ENCODE measurements at places on chromosomes 1 and 21. TPM values are rescaled to one million over a fixed set of nuclear protein-coding genes. Genes with fewer than 3 reads are reported as not detected.

EDARADD gene
- 1.6 TPM for total RNA-seq

SFN gene
- 0.43 TPM for total RNA-seq

DNA sequence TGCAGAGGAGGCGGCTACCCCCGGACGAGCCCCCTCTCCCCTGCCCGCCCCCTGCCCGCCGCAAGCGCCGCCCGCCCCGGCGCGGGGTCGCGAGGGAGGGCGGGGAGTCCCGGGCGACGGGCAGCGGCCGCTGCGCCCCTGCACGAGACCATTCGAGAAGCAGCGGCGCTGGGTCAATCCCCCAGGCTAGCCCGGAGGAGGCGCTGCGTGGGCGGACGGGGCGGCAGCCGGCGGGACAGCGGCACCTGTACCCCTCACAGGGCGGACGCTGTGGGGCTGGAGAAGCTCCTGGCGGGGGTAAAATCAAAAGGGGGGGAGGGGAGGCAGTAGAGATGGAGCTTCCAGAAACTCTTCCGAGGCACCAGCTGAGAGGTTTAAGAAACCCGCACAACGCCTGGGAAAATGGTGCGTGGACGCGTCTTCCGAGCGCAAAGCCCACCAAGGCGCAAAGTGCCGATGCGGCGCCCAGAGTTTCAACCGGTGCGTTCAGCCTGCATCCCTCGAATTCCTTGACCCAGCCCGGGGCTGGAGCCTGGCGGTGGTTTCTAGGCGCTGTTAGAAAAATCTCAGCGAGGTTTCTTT is at the start of gene PLPPR5:
Gene PLPPR5 (minus strand): TSS at position 1 of the 582 bp plus-strand sequence. CDS start 190 bp downstream, outside the sequence.
- peaks cover 65% of the 10 kb centered on the region for H3K27me3 ChIP-seq
- peak within 1 kb of the TSS; percentile 54 for H3K4me3 ChIP-seq
- DNase-seq = peak; percentile 25
- H3K27ac ChIP-seq = no peak within 1 kb of the TSS
- peaks cover 5% of the 10 kb centered on the region for H3K4me1 ChIP-seq

- H3K4me3 ChIP-seq = no peak overlapping the region
- no peaks in the 10 kb centered on the region for H3K27me3 ChIP-seq
- no peak for DNase-seq
- no peaks in the 10 kb centered on the region for H3K36me3 ChIP-seq
Observed at GRCh38 chr1:178986204-178986603, 39.5 kb upstream of the FAM20B start.

NENF gene
- 36.4 TPM for total RNA-seq

GRCh38 chr1:29688471-29689365 is 452.4 kb downstream of the PTPRU start:
- no peak overlapping the region for H3K4me3 ChIP-seq
- H3K27me3 ChIP-seq = peaks cover 41% of the 10 kb centered on the region
- H3K27ac ChIP-seq = no peak overlapping the region
- H3K36me3 ChIP-seq = no peaks in the 10 kb centered on the region
- peaks cover 6% of the 10 kb centered on the region for H3K4me1 ChIP-seq
- no peak for DNase-seq

DNA sequence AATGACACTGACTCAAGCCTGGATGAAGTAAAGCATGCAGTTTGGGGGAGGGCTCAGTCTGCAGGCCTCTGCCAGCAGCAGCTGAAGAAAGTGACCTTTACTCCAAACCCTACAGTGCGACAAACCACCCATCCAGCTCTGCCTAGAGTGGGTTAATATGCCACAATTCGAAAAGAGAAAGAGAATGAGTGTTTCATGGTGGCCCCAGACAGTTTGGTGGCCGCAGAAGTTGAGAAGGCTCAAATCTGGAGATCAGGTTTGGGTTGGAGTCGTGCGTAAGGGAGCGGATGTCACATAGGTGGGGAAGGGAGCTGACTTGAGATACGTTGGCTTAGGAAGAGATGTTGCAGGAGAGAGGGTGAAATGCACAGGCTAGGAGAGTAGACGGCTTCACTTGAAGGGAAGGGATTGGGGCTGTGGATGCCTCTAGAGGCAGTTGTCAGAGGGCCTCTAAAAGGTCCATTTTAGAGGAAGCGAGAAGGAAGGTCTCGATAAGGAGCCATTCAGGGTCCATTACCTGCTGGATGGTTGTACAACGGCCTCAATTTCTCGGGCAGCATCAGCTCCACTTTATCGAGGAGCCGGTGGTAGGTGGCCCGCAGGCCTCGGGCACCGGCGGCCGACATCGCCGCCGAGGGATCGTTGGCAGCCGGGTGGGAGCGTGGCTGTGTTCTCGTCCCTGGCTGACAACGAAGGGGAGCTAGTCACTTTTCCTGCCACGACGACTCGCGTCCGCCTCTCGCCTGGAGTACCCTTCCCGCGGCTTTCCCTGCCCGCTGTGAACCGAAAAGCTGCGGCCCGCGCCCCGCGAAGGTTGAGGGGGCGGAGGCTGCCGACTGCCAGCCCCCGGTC is 1.0 kb upstream of the DCAF6 start:
- peaks cover 6% of the 10 kb centered on the region for H3K36me3 ChIP-seq
- peaks cover 22% of the 10 kb centered on the region for H3K4me1 ChIP-seq
- peak overlapping the region; percentile 100 for H3K27ac ChIP-seq
- DNase-seq = peak; percentile 51
- H3K27me3 ChIP-seq = no peaks in the 10 kb centered on the region
- H3K4me3 ChIP-seq = peak overlapping the region; percentile 96

GRCh38 chr1:152372672-152373071 is 12.9 kb upstream of the FLG2 start:
- no peak for DNase-seq
- H3K27ac ChIP-seq = no peak overlapping the region
- no peaks in the 10 kb centered on the region for H3K36me3 ChIP-seq
- no peak overlapping the region for H3K4me3 ChIP-seq
- H3K27me3 ChIP-seq = peaks cover 18% of the 10 kb centered on the region

CDA gene
- total RNA-seq = not detected

RBM8A gene
- total RNA-seq = 345 TPM

GRCh38 chr1:189524501-189524900 is 953.2 kb downstream of the BRINP3 start:
- H3K4me3 ChIP-seq = no peak overlapping the region
- H3K27ac ChIP-seq = no peak overlapping the region
- no peaks in the 10 kb centered on the region for H3K4me1 ChIP-seq
- no peaks in the 10 kb centered on the region for H3K27me3 ChIP-seq
- no peak for DNase-seq

DNA sequence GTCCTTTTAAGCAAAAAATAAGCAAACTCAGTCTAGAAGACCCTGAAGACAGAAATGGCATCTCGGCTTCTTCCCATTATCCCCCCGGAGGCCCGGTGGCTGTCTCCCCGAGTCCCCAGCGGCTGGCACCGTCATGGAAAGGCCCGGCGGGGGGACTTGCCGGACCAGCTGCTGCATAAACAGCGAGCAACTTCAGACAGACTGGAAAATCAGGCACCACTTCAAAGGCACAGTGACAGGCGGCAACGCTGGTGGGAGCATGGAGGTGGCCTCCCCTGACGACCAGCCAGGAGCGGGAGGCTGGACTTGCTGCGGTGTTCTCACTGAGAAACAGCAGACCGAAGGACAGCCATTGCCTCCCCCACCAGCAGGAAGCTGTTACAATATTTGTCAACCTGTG is 18.4 kb upstream of the C1QA start:
- no peaks in the 10 kb centered on the region for H3K4me1 ChIP-seq
- H3K4me3 ChIP-seq = no peak overlapping the region
- no peak overlapping the region for H3K27ac ChIP-seq
- no peak for DNase-seq
- no peaks in the 10 kb centered on the region for H3K36me3 ChIP-seq
- H3K27me3 ChIP-seq = peaks cover 46% of the 10 kb centered on the region

SLC45A1 gene
- total RNA-seq = 0.28 TPM
